ENCODE measurements at places on chromosomes 1 and 21.

- no peak for DNase-seq
Observed at GRCh38 chr1:208445758-208446203, 201.6 kb upstream of the PLXNA2 start.

GRCh38 chr1:42962641-42963377 is 4.1 kb upstream of the SLC2A1 start:
- DNase-seq, result no peak

DNA sequence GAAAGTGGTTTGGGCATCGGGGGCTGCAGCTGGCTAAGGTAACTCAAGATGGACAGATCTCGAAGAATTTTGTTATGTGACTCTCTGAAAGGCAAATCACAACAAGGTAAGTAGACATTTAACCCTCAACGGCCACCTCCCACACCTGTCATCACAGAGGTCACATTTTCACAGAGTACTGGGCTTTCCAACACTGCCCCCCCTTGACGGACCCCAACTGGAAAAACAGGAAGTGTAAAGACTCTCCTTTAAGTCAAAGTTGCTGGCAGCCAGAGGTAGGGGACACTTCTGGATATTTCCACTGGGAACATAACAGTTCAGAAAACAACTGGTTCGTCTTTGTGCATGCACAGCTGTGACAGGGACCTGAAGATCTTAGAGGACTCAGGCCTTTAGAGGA is 22.3 kb downstream of the NOL9 start:
- DNase-seq, result no peak

DNA sequence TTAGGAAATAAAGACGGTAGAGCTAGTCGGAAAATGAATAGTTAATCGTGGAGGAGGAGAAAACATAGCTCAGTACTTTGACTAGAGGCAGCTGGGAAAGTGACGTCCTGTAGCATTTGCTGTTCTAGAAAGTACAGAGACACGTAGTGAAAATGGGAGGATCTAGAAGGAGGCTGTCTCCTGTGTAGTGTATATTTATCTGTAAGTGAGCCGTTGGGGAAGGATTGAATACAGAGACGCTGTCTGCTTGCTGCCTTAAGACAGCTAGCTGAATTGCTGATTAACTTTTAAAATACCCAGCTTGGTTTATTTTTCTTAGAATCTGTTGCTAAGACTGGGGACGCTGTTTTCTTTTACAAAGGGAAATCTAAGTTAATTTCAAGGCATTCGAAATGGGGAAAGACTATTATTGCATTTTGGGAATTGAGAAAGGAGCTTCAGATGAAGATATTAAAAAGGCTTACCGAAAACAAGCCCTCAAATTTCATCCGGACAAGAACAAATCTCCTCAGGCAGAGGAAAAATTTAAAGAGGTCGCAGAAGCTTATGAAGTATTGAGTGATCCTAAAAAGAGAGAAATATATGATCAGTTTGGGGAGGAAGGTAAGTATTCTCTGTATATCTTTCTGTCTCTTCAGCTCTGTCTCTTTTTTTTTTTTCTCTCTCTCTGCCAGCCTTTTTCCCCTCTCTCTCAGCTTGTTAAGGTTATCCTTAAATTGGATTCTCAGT is at the start of gene DNAJB4:
TSS of gene DNAJB4 (plus strand) at position 221 of the 729 bp plus-strand sequence. CDS start at position 393, 172 bp downstream.
- DNase-seq, result peak; percentile 45

DNA sequence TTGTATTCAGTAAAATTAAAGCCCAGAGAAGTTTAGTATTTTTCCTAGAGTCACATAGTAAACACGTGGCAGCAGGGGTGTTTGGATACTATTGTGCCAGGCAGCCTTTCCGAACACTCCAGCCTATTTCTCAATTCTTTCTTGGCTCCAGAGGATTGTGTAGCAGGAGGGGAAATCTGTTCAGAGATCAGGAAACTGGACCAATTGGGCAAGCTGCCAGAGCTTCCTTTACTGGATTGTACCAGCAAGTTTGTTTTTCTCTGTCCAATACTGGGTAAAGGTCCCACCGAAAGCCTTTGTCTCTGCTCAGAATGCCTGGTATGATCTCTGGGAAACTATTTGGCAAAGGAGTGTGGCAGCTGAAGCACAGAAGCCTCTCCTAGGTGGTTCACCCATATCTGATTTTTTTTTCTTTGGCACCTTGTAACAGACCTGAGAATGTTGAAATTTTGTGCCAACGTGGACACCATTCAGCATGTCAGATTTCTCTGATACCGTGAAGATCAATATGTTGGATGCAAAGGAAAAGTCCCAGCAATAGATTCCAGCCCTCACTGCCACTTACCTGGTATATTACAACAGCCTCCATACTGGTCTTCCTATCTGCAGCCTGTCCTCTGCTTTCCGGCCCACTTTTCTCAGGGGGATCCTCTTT is 126.2 kb downstream of the FGGY start:
- DNase-seq, result no peak

- no peak for DNase-seq
Observed at GRCh38 chr21:37047079-37047478, 25.8 kb downstream of the PIGP start.
